Activated CD8-positive, alpha-beta memory T cell treated with anti-CD3 and anti-CD28 coated beads for 48 hours (primary cell): ENCODE measurements at places on chromosomes 6 and 20.

DNA sequence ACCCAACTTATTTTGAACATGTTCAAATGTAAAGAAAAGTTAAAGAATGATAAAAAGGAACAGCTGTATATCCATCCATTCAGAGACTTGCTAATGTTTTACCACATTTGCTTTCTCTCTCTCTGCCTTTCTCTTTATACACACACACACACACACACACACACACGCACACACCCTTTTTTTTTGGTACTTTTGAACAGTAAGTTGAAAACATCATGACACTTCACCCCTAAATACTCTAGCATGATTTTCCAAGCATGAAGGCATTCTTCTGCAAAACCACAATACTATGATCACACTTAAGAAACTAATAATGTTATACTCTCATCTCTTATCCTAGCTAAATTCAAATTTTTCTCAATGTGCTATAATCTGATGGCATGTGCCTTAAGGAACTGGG is 192.3 kb downstream of the UTRN start:
- no peak for DNase-seq

DNA sequence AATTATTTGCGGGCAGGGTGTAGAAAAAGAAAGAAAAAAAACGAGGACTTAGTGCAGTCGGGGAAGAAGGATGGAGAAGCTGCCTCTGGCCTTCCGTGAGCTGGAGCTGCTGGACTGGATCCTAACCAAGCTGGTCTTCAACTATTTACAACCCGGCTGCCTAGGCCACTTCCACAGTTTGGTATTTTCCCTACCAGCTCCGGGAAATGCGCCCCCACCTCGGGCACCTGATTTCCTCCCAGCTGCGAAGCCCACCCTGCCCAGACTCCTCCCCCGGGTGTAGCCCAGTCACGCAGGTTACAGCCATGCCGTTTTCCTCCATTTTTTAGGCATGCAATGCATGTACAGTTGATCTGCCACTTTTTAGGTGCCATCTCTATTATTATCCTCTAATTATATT is 21.2 kb downstream of the THEMIS start:
- DNase-seq: no peak

- DNase-seq: no peak
These were observed 75.8 kb upstream of the RIN2 start for GRCh38 chr20:19682249-19682648.

GRCh38 chr6:108942556-108943492 is 94.6 kb downstream of the ARMC2 start:
- no peak for DNase-seq

GRCh38 chr20:56442389-56443365 is 25.8 kb upstream of the RTF2 start:
- no peak for DNase-seq

- no peak for DNase-seq
These were observed 49.6 kb upstream of the PHIP start for GRCh38 chr6:79127660-79128059.

GRCh38 chr6:142413111-142413510 is 111.3 kb downstream of the ADGRG6 start:
- no peak for DNase-seq
